ENCODE measurements at places on chromosomes 2 and 18.

- no peak for DNase-seq
Observed at GRCh38 chr2:40416486-40416885, 35.4 kb downstream of the SLC8A1 start.

DNA sequence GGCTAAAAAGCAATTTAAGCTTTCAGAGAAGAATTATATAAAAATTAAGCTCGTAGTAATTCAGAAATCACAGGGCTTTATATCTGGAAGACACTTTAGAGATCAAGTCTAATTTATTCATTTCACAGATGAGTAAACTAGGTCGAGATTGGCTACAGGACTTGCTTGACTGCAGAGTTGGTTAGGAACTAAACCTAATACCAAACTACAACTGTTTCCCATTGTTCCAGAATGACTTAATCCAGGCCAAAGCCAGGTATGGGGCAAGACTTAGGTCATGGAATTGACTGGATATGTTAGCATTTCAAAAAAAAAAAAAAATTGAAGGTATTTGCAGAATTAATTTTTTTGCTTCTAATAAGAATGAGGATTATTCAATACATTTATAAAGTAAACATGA lies 146.1 kb downstream of the RIT2 start:
- no peak for DNase-seq

- no peak for DNase-seq
Observed at GRCh38 chr2:47195148-47195547, 40.0 kb upstream of the STPG4 start.

DNA sequence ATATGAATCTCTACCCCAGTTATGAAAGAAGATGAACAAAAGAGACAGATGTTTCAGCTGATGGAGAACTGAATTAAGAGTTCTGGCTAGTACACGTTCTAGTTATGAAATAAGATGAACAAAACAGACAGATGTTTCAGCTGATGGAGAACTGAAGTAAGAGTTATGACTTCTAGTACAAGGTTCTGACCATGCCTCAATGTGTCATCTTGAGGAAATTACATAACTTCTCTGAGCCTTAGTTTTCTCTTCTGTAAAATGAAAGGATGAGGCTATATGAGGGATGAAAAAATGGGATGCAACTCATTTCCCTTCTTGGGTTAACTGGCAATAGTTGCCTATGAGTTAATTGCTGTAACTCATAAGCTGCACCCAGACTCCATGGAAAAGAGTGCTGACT lies 92.9 kb upstream of the WDR75 start:
- DNase-seq: no peak

- DNase-seq: no peak
Observed at GRCh38 chr2:18648161-18648560, 58.8 kb upstream of the NT5C1B start.

GRCh38 chr2:50529600-50530218 lies 502.2 kb downstream of the NRXN1 start:
- DNase-seq: no peak

- DNase-seq: no peak
Observed at GRCh38 chr2:239236043-239236807, 164.6 kb downstream of the HDAC4 start.

Measured in ovary (tissue), 10 donors.